NCI-H2029 (cell line): ENCODE measurements at places on chromosomes 11 and 22.

GRCh38 chr11:58770166-58770565 is 38.4 kb upstream of the GLYAT start:
- DNase-seq, result no peak

DNA sequence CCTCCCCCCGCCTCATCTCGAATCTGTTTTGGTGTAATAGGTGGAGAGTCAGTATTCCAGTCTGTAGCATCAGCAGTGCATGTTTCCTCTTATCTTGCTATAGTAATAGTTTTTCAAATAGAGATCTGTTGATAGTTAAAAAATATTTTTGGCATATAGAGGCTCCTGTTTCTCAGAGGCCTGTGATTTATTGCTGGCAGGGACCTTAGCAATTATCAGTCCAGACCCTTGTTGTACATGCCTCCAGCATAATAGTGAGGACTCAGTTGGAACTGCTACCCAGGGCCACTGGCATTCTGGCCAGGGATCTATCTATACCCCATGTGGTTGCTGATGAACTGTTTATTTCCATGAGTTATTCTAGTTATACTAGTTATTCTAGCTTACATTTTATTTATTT is 52.6 kb downstream of the SPECC1L start:
- DNase-seq, result no peak

GRCh38 chr22:20204311-20204710 is 53.5 kb upstream of the CCDC188 start:
- DNase-seq, result no peak

DNA sequence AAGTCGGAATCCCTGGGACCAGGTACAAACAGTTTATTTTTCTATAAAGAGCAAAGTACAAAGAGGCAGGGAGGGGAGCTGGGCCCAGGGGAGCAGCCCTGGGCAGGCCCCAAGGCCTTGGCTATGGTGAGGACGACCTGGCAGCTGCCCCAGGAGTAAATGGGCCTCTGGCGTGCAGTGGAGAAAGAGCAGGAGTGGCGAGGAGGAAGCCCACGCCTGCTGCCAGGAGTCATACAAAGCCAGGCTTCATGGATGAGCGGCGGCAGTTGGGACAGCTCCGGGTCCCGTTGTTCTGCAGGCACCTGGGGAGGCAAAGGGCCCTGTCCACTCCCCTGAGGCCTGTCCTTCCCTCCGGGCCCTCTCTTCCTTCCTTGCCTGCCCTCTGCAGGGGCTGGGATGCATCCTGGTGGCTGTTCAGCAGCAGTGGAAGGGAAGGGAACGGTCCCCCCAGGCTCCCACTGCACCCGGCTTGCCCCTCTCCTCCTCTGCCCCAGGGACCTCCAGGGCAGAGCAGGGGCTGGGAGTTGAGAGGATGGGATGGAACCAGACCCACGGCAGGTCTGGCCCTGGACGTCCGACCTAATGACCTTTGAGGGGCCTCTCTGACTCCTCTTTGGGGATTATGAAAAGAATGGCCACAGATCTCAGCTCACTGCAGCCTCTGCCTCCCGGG is 11.1 kb downstream of the RAPSN start:
- DNase-seq, result no peak

- no peak for DNase-seq
Observed at GRCh38 chr11:35525501-35526175, at the start of gene PAMR1. Gene PAMR1 (minus strand): TSS chr11:35525616. CDS start chr11:35525585, 31 bp downstream.

GRCh38 chr11:36193290-36193619 is 96.0 kb downstream of the COMMD9 start:
- DNase-seq, result no peak
